Cortex of kidney (tissue), 1 donor: ENCODE measurements at places on chromosomes 6 and 20.

- DNase-seq: no peak
Observed at GRCh38 chr20:54347166-54347833, 128.1 kb upstream of the DOK5 start.

GRCh38 chr20:18857640-18858039 lies 44.1 kb downstream of the SCP2D1 start:
- DNase-seq: no peak

- no peak for DNase-seq
Observed at GRCh38 chr20:30168025-30168799, 1089.3 kb upstream of the DEFB115 start.

DNA sequence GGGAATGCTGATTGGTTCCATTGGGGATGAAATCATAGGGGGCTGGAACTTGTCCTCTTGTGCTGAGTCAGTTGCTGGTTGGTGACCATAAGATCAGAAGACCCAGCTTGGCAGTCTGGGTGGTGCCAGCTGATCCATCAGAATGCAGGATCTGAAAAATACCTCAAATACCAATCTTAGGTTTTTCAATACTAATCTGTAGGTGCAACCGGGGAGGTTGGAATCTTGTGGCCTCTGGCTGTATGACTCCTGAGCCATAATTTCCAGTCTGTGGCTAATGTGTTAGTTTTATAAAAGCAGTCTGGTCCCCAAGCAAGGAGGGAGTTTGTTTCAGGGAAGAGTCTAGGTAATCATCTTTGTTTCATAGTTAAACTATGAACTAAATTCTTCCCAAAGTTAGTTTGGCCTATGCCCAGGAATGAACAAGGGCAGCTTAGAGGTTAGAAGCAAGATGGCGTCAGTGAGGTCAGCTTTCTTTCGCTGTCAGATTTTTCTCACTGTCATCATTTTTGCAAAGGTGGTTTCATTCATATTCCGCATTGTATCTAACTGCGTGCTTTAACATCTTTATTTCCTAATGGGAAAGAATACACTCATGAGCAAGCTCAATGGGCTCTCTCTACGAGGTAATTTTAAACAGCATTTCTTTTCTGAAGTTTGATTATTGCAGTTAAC lies 2.0 kb downstream of the ARMH2 start:
- DNase-seq: no peak

DNA sequence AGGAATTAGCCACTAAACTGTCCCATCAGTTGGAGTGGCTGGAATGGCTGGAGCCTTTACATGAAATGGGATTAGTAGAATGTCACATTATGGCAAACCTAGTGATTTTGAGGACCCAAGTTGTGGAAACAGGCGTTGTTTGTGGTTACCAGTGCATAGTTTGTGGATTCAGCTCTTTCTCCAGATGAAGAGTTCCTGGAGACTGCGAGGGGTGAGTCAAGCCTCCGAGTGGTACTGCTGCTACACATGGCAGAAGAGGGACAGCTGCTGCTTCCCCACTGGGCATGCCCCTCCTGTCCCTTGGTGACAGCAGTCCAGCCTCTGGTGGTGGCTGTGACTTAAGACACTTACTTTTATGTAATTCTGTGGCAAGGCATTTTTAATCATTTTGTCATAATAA lies 94.2 kb upstream of the SCP2D1 start:
- DNase-seq: no peak

DNA sequence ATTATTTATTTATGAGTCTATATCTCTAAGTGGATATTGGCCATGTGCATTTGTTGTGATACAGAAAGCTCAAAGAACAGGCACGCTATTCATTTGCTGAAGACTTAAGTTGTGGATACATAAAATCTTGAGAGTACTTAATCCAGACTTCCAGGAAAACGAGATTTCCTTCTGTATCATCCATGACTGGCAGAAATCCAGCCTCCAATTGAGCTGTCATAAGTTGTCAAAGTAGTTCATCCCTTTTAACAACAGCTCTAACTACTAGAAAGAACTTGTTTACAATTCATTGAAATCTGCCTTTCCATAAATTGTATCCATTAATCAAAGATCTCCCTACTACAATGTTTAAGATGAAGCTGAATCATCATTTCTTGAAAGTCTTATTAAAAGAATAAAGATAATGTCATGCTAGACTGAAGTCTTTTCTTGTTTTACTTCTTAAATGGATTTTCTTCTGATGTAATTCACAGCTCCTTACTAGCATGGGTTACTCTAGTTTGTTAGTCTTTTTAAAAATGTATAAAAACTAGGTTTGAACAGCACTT lies 447.3 kb upstream of the CITED2 start:
- DNase-seq: no peak

DNA sequence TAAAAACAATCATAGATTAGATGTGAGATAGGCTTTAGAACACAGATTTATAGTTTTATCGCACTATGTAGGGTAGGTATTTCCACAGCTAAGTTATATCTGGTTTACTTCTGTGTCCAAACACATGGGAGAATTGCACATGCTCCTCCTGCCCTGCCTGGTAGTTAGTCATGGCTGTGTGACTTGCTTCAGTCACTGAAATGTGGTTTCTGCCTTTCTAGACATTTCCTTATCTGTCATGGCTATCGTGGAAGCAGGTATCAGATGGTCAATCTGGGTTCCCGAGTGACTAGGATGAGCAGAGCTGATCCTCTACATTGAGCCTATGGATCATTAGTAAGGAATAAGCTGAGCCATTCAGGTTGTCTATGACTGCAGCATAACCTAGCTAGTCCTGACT lies 117.8 kb upstream of the GMDS start:
- no peak for DNase-seq

- no peak for DNase-seq
Observed at GRCh38 chr6:89925826-89926225, 31.6 kb downstream of the GJA10 start.

DNA sequence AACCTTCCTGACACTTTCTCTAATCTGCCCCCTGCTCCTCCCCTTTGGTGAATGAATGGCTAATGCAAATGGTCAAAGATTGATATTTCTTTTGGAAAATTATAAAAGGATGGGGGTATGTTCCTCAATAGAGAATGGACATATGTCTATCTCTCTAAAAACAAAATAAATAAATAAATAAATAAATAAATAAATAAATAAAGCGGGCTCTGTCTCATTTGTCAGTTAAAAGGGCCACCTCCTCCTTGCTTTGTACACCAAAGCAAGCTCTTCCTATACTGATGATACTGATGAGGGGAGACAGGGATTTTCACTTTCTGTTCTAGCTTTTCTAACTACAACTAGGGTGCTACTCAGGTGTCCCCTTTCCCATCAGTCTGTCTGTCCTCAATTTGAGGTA lies 135.5 kb upstream of the SPACA1 start:
- no peak for DNase-seq

DNA sequence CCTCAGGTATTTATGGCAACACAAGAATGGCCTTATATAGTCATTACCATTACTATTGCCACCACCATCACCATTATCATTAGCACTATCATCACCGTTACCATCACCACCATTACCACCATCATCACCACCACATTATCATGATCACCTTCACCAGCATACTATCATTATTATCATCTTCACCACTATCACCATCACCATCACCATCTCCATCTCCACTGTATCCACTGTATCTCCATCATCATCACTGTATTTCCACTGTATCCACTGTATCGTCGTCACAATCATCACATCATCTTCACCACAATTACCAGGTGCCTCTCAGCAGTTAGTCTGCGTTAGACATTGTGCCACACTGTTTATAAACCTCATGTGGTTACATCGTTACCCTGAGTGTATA lies 45.3 kb downstream of the GGTLC1 start:
- DNase-seq: no peak

DNA sequence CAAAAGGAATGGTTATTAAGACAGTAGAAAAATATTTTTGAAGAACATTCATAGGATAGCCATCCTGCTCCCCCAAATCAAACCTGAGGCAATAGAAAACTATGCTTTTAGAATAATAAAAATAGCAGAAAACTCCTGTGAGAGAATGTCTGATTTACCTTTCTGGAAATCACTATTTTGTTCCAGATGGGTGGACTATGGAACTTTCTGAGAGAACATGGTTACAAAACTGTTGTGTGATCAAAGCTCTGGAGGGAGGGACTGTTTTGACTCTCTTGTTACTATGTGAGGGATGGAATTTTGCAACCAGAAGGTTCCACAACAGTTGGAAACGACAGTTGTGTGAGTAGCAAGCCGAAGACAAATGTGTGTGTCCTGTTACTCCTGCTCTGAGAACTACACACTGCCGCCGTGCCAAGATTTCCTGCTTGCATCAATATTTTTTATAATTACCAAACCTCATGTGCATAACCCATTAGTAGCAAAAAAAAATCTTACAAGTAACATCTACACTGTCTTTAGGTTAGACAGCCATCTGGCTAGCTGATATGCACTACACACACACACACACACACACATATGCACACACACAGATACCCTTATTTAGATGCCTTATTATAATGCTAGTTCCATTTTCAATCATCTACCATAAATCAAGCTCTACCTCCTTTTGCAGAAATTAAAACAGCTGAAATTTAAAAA lies 11.0 kb upstream of the HIVEP1 start:
- no peak for DNase-seq

GRCh38 chr6:33313105-33313708 lies 671 bp downstream of the TAPBP start:
- DNase-seq: no peak

DNA sequence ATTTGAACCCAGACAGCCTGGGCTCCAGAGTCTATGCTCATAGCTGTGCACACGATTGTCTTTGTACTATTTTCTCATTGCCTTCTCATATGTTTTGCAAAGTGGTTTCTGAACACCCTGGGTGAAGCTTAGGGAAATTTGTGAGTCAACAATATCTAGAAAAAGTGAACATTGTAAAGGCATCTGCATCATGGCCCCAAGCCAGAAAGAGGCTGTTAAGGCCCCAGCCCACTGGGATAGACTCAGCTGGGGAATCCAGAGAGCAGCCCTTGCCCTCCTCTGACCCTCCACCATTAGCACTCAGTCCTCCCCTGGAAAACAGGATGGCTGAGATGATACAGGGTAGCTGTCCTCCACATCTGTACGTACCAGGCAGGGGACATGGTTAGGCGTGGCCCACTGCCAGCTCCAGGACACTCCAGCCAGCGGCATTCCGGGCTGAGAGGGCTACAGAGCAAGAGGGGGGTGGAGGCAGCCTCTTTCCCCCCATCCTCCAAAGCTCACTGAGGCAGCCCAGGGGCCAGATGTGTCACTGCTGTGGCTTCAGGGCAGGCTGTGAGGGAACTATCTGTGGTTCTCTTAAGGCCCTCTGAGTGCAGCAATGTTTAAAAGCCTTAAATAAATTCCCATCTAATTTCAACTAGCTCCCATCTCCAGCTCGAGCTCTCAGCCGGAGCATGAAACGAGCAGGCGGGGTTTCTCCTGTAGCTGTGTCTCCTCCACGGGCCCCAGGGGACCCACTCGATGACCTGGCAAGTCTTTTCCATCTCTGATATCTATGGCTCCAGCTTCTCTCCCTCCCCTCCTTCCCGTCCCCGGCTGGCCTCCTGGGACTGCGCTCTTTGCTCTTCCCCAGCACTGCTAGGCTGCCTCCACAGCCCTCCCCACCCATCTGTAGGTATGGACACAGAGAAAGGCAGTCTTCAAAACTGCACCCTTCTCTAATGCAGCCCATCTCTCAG lies 209.4 kb upstream of the LRFN2 start:
- no peak for DNase-seq

- DNase-seq: no peak
Observed at GRCh38 chr20:9025011-9025410, 43.9 kb upstream of the PLCB4 start.

DNA sequence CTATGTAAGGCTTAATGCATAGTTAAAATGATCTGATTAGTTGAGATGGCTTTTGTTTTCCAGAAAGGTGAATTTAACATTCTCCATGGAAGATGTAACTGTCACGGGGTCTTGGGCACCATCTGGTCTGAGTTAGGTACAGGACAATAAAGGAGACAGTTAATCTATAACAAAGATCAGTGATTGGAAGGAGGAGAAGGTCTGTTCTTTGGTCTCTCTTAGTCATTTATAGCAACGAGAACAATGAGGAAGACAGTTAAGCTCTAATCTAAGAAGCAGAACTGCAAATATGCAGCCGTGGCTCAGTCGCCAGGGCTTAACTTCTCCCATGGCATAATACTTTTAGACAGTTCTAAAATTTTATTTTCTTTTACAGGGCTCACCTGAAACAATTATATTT lies 405.5 kb upstream of the SULF2 start:
- no peak for DNase-seq

DNA sequence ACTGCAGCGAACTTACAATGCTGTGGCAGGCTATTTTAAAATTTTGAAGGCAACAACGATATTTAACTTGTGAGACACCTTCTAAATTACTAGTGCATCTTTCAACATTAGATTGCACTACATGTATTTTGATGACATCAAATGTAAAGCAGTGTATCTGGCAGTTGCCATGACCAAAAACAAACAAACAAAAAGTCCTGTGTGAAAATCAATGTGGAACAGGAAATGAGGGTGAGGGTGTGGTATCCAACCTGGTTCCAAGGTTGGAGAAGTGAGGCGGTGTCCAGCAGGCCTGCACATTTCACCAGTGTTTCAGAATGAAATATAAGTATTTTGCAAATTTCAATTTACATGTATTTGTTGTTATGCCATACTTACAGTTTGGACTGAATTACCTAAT lies 112.0 kb downstream of the LAMP5 start:
- DNase-seq: no peak

DNA sequence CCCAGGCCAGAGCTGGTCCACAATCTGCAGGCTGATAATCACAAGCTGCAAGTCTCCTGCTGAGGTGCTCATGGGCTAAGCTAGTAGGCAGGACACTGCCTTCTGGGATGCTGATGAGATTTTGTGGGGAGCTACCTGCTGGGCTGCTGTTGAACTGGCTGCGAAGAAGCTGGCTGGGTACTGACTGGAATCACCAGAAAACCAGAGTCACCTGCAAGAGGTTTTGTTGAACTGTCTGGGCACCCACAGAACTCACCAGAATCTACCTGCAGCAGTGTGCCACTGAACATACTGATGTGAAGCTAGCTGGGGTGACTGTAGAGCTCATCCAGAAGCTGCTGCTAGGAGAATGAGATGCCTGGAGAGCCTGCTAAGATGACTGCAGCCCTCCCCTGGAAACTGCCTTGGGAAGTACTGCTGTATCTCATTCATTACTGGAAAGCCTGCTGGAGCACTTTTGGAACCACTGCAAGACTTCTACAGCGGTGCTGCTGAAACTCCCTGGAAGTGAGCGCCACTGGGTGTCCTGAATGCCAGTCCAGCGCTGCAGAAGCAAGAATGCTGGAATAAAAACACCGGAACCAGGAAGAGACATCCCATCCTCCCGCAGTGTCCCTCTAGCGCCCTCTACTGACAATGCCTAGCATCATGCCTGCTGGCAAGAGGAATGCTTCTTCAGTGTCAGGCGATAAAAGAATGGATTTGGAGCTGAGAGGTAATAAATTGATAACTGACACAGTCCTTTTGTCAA lies 64.9 kb upstream of the ARHGAP18 start:
- no peak for DNase-seq
